ENCODE measurements at places on chromosomes 13 and 19.
A peak's percentile ranks its signal among the peaks of the same experiment; 100 is the strongest.

DNA sequence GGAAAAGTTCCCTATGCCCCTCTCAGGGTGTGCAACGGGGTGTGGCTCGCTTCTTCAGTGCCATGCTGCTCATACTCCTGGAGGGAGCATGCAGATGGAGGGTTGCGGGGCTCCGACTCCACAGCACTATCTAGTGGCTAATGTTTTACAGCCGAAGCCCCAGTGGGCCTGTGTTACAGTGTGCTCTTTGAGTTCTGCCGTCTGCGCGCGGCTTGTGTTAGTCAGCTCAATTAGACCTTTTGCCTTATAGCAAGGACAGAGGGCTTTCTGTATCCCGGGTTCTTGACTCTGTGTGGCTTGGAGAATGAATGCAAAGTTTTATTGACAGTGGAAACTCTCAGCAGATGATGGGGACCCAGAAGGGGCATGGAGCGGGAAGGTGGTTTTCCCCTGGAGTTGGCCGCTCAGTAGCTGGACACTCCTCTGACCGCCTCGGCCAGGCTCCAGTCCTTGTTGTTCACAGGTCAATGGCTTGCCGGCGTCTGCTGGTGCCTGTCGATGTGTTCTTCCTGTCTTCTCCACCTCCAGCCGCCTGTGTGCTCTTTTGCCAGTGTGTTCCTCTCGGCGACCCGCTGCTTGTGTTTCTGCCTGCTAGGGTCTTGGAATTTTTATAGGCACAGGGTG is 383.4 kb downstream of the LMO7 start:
- DNase-seq = no peak

DNA sequence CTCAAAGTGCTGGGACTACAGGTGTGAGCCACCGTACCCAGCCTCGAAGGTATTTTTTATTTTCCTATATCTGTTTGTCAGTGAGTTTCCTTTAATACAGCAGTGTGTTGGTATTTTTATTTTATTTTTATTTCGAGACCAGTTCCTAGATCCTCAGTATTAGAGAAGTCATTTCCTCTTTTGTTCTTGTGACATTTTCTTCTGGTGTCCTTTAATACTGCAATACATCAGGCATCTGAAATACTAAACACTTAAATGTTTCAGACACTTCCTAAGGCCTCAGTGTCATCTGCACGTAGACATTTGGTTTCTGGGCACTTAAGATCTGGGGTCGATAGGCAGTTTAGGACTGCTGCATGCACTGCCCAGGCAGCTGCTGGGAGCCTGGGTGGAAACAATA is 22.5 kb downstream of the GATAD2A start:
- no peak for DNase-seq

DNA sequence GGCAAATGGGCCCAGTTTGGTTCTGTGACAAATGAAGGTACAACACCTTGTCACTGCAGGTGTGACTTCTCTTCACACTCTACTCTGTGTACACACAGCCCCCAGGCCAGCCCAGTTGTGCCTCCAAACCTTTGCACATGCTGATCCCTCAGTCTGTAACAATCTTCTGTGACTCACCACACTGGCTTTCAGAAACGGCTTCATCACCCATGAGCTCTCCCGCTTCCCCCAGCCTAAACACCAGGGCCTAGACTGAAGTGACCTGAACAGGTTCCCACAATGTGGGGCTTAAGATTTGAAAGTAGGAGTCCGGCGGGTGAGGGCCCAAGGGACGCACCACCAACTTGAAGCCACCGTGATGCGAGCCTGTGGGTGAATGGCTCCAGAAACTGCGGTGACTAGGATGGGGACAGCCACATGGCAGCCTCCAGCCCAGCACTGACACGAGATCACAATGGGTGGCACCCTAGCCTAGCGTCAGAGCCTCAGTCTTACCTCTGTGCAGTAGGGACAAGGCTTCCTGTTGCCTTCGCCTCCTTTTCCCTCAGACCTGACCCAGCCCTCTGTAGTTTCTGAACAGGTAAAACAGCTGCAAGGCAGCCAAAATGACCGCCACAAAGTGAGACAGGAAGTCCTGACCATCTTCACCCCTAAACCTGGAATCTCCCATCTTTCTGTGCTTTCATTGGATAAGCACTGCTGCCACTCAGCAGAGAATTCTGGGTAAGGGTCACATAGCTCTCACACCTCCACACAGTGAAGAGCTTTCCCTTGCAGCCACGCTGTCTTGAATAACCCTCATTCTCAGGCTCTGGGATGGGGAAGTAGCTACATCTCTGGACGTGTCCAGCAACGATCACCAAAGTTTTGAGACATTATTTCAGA is 34.2 kb upstream of the ZNF599 start:
- no peak for DNase-seq

DNA sequence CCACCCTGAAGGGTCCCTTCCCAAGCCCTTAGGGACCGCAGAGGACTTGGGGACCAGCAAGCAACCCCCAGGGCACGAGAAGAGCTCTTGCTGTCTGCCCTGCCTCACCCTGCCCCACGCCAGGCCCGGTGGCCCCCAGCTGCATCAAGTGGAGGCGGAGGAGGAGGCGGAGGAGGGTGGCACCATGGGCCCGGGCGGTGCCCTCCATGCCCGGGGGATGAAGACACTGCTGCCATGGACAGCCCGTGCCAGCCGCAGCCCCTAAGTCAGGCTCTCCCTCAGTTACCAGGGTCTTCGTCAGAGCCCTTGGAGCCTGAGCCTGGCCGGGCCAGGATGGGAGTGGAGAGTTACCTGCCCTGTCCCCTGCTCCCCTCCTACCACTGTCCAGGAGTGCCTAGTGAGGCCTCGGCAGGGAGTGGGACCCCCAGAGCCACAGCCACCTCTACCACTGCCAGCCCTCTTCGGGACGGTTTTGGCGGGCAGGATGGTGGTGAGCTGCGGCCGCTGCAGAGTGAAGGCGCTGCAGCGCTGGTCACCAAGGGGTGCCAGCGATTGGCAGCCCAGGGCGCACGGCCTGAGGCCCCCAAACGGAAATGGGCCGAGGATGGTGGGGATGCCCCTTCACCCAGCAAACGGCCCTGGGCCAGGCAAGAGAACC is 1.5 kb downstream of the EGLN2 start:
- DNase-seq = no peak

- no peak for DNase-seq
Measured at GRCh38 chr13:105990256-105990958, 545.1 kb downstream of the EFNB2 start.

GRCh38 chr13:98284679-98285078 is 107.6 kb upstream of the RNF113B start:
- DNase-seq = no peak

- no peak for DNase-seq
Measured at GRCh38 chr19:3336680-3337523, 29.5 kb upstream of the NFIC start.

GRCh38 chr13:23988546-23989122 is 91.3 kb upstream of the C1QTNF9B start:
- no peak for DNase-seq

GRCh38 chr19:44455100-44455499 is 6.8 kb upstream of the ZNF229 start:
- DNase-seq = no peak

- DNase-seq = no peak
Measured at GRCh38 chr13:80530191-80530590, 189.3 kb upstream of the SPRY2 start.

DNA sequence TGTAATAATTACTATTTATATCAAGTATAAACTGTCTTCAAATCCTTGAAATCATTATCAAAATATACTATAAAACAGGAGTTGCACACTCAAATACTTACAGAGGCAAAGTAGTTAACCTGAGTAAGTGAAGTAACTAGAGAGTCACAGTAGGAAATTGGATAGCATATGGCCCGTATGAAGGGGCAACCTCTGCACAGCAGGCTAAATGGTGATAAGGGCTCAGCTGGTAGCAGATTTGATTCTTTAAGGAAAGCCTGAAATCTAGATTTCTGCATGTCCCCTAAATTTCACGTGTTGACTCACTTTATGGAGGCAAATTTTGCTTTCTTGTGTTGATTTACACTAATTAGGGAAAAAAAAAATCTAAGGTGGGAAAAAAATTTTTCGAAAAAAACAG is 46.4 kb downstream of the STOML3 start:
- no peak for DNase-seq

DNA sequence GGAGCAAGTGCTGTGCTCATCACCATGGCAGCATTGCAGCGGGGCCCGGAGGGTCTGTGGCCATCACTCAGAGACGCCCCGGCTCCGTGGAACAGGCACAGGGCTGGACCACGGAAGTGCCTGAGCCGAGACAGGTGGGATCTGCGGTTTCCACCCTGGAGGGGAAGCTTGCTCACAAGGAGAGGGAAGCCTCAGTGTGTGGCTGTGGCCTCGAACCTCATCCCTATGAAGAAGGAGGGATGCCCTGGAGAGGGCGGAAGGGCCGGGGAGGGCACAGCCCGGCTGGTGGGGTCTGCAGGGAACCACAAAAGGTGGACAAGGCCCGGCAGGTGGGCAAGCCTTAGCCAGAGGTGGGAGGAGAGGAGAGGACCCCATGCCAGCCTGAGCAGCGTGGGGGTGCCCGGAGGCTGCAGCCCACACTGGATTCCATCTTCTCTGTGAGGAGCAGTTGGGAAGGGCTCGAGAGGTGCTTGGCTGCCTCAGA is 30.4 kb upstream of the TMEM255B start:
- DNase-seq = no peak

DNA sequence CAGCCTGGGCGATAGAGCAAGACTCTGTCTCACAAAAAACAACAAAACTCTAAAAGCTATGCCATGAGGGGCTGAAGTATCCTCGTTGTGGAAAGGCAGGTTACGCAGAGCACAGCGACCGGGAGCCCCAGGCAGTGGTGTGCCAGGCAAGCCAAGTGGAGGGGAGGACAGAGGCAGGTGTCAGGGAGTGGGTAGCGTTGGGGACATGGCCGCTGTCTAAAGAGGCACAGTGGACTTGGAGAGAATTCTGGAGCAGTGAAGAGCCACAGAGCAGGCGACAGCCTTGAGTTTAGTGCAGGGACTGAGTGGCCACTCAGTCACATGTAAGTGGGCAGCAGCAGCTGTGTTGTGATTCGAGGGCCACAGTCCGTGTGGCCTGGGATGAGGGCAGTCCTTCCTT is 541.7 kb downstream of the FGF9 start:
- DNase-seq = no peak

DNA sequence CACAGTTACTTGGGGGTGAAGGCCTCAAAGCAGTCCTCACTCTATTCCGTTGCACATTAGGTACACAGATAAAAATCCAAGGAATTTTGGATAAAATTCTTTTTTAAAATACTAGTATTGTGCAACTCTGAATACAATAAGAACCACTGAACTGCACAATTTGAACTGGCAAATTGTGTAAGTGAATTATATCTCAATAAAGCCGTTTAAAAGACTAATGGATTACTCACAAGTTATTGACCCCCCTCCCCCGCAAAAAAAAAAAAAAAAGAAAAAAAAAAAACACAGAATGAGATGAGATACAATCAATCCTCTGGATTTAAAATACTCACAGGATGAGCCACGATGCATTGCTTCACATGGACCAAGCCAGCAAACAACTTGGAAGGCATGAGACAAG is 86.4 kb downstream of the CRYL1 start:
- no peak for DNase-seq

DNA sequence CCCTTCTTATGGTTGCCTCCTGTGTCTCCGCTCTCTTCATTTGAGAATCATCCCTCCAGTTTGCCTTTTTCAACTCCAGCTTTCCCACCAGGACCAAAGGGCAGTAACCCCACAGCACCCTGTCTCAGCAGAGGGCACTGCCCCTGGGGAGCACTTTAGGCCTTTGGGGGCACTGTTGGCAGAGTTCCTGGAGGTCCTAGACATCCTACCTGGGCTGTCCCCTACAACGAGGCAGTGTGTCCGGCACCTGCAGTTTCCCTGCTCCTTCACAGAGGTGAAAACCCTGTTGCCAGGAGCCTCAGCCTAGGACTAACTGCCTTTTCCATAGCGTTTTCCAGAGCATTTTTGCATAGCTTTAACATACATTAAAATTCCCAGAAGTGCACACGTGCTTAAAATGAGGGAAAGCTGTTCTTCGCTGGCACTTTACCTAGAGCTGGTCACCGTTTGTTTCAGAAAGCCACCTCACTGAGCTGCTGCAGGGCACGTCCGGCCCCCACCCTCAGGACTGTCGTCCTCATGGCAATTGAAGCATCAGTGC is 234.9 kb downstream of the TEX29 start:
- no peak for DNase-seq

GRCh38 chr19:368630-369024 is 24.0 kb upstream of the MIER2 start:
- DNase-seq = no peak

GRCh38 chr13:51229101-51229719 is 7.0 kb downstream of the FAM124A start:
- DNase-seq = no peak

DNA sequence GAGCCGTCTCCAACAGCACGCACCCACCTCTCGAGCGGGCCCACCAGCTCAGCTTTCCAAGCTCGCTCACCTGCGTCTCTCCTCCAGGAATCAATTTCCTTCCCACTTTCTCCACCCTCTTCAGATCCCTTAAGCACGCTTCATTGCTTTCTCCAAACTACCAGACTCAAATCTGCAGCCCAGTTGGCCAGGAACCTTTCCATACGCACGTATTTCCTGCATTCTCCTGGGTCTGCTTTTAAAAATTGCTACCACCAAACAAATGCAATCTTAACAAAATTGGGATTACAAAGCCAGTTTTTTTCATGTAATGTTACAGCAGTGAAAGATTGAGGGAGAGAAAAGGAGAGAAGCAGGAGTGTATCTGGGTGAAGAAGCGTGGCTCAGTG is 1.5 kb downstream of the ENOX1 start:
- peak; percentile 76 for DNase-seq

DNA sequence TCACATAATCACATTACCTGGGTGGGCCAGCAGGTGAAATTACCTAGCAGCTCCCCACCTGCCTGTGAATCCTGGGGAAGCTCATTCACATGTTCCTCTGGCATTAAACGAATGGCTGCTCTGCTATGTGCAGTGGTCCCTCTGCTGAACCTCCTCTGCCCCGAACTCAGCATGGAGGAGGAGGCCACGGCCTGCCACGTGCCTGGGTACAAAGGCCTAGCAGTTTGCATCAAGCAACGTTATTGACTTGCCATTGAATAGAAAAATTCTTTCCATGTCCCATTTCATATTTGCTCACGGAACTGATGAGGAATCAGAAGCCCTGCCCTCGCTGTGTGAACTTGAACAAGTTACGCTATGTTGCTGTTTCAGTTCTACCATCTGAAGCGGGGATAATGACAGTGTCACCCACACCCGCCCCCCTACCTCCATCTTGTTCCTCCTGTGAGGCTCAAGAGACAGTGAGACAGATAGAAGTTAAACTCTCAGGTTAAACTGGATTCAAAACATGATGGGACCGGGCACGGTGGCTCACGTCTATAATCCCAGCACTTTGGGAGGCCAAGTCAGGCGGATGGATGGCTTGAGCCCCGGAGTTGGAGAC is 25.3 kb downstream of the SLC7A1 start:
- DNase-seq = no peak

GRCh38 chr19:57559008-57559403 is 657 bp downstream of the ZNF550 start:
- DNase-seq = no peak

- DNase-seq = no peak
Measured at GRCh38 chr13:42369071-42369797, 97.3 kb downstream of the AKAP11 start.

DNA sequence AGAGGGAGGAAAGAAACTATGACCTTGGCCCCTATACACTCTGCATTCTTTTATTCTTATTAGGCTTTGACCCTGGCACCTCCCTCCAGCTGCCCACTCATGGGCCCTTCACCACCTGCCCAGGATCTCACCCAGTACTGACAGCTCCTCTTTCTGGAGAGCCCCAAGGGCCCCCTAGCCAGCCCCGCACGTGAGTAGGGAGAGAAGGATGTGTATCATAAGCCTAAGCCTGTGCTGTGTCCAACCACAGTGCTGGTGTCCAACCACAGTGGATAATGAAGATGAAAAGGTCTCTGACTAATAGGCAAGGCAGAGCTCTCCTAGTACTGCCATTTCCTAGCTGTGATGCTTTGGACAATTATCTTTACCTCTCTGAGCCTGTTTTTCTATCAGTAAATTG is 4.2 kb downstream of the DMRTC2 start:
- DNase-seq = no peak
